ENCODE measurements at places on chromosomes 16 and 17. TPM values are rescaled to one million over a fixed set of nuclear protein-coding genes. Genes with fewer than 3 reads are reported as not detected.

Gene ATAD5
- total RNA-seq = 0.15 TPM

Gene SLC12A3
- not detected for total RNA-seq

Gene CHST4
- total RNA-seq = not detected

Gene PLCG2
- total RNA-seq = 2.8 TPM

Gene TSR3
- 40.8 TPM for total RNA-seq

Gene TAC4
- total RNA-seq = not detected

Gene CLEC19A
- not detected for total RNA-seq

Gene KRTAP2-1
- total RNA-seq = not detected

Gene TP53TG3C
- not detected for total RNA-seq

Gene SMURF2
- total RNA-seq = 12.0 TPM

GRCh38 chr17:47218896-47219430, 9.8 kb downstream of the MYL4 start:
- DNase-seq = no peak

- peak; percentile 53 for DNase-seq
Observed at GRCh38 chr16:8892101-8892575, 10.0 kb downstream of the LITAFD start.

- DNase-seq = no peak
Observed at GRCh38 chr16:525520-526180, 1.9 kb upstream of the CAPN15 start.

GRCh38 chr16:31874366-31875111, 932 bp downstream of the ZNF267 start:
- no peak for DNase-seq

- no peak for DNase-seq
Observed at GRCh38 chr17:30981531-30982519, 11.0 kb downstream of the RNF135 start.

DNA sequence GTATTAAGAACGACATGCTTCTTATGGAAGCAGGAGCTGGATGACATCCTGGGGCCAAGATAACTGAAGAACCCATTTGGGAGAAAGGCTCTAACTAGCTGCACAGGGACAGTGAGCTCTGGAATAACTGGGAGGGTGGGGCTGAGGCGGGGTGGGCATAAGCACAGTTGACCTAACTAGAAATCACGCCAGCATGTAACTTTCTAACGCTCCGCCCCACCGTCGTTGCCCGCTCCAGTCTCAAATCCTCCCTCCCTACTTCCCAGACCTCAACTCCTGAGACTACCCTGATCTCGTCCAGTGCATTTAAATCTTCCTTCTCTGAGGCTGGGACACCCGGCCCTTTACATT, 436 bp downstream of the PHB1 start:
- DNase-seq = no peak

DNA sequence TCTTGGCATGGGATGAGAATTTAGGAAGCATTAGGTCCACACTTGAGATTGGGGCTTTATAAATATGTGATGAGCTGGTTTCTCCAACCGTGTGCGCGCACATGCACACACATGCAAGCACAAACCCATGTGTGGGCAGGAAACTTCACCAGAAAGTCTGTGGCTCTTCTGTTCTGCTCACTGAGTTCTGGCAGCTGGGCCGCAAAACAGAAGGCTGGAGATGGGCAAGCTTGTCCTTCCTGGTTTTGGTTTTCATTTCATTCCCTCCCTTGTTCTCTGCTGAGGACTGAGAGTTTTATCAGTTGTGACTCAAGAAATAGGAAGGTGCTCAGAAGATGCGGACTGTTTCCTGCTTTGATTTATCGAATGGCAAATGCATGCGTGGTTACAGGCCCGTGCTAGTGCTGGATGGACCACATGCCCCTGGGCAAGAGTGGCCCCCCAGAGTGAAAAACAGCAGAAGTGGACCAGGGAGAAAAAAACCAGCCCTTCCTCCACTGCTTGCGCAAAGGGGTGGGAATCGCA, 14.1 kb downstream of the MAP3K14 start:
- DNase-seq = no peak

GRCh38 chr16:1152123-1152638, 725 bp upstream of the CACNA1H start:
- DNase-seq = no peak

- DNase-seq = no peak
Observed at GRCh38 chr16:74721716-74722115, 21.1 kb upstream of the MLKL start.

DNA sequence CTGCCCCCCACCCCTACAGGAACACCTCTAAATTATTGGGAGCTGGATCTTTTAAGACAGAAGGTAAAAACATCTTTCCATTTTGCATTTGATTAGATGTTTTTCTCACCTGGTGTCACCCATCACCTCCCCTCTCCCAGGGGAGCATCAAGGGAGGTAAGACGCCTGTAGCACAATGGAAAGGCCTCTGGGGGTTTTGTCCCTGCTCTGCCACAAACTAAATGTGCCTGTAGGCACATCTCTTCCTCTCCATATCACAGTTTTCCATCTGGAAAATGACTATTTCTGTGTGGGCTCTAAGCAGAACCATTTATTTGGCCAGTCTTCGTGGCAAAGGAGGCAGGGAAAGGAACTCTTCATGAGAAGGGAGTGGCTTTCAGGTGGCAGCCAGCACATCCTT, 76.6 kb downstream of the GNAO1 start:
- DNase-seq = no peak

DNA sequence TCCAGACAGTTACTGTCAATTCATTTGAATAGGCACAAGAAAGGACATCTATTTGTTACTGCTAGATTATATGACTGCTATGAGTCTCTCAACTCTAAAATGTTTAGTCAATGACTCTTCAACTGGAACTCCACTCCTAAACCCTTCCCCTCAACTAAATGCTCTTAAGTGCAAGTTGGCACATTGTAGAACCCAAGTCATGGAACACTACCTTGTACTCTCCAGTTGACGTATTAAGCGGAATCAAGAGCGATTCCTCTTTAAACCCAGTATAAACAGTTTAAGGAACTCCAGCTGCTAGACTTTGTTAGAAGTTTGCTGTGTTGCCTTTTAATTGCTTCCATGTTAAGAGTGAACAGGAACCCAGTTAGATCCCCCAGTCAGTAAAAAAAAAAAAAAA, 44.6 kb downstream of the STH start:
- no peak for DNase-seq

DNA sequence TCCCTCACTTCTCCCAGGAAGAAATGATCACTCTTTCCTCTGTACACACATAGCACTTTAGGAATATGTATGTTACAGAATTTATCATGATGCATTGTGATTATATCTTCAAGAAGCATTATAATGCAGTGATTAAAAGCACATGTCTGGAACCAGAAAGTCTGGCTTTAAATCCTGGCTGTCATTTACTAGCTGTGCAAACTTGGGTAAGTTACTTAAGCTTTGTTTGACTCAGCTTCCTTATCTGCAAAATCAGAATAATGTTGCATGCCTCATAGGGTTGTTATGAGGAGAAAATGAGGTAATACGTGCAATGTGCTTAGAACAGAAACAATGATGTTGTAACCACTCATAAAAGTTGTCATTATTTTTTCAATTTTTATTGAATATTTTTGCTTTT, 156.3 kb upstream of the ZKSCAN2 start:
- DNase-seq = no peak

GRCh38 chr16:17222871-17223401, 247.8 kb downstream of the XYLT1 start:
- DNase-seq = no peak

DNA sequence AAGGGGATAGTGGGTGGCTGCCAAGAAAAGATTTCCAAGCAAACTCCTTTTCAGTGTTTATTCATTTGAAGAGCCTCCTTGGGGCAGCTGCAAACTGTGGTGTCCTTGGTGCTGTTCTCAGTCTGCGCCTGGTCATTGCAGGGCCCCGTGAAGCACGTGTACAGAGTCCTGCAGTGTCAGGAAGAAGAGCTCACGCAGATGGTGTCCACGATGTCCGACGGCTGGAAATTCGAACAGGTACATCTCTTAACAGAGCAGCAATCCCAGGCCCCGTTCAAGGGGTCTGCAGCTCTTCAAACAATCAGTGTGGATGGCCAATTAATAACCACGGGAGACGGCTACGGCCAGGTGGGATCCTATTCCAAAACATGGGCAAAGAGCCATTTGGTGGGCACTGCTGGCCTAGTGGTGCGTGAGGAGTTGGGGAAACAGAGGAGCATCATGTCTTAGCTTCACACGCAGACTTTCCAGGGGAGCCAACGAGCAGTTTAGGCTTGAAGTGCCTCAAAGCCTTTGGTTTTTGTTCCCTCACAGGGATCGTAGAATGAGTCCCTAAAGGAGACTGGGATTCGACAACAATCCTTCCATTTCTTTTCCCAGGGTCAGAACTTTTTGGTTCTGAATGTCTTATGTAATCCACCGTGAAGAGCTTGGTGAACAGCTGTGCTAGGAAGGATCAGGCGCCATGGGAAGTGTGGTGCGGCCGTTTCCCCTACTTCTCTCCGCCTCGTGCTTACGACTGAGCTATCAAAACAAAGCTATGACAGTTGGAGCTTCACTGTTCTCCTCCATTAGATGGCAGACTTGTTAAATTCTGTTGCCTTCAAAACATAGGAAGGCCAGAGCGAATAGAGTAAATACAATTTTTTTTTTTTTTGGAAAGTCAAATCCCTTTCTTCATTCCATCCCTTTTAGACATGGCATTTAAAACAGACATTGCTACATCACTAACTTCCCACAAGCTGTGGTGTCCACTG, 12.6 kb downstream of the KCTD2 start:
- DNase-seq = no peak

GRCh38 chr16:2231016-2231931, 5.0 kb upstream of the DNASE1L2 start:
- no peak for DNase-seq

DNA sequence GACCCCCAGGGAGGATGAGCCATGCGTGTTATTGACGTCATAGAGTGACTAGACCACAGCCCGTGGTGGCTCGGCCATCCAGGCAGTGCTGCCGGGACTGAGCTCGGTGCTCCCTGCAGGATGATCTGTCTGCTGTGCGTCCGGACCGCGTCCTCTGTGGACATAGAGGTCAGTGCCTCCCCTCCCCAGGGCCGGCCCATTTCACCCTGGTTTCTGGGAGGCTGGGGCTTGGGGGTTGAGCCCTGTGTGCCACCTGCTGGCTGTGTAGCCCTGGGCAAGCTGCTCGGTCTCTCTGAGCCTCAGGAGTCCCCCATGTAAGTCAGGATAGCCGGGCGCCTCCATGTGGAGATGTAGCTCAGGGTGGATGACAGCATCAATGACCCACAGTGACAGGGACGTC, 8.3 kb downstream of the TSC2 start:
- no peak for DNase-seq

- peak; percentile 88 for DNase-seq
Observed at GRCh38 chr17:50111673-50112655, 16.8 kb downstream of the PDK2 start.

GRCh38 chr17:65587534-65588180, 26.2 kb upstream of the AXIN2 start:
- DNase-seq = no peak

- DNase-seq = no peak
Observed at GRCh38 chr17:67672592-67673335, 45.0 kb upstream of the NOL11 start.

DNA sequence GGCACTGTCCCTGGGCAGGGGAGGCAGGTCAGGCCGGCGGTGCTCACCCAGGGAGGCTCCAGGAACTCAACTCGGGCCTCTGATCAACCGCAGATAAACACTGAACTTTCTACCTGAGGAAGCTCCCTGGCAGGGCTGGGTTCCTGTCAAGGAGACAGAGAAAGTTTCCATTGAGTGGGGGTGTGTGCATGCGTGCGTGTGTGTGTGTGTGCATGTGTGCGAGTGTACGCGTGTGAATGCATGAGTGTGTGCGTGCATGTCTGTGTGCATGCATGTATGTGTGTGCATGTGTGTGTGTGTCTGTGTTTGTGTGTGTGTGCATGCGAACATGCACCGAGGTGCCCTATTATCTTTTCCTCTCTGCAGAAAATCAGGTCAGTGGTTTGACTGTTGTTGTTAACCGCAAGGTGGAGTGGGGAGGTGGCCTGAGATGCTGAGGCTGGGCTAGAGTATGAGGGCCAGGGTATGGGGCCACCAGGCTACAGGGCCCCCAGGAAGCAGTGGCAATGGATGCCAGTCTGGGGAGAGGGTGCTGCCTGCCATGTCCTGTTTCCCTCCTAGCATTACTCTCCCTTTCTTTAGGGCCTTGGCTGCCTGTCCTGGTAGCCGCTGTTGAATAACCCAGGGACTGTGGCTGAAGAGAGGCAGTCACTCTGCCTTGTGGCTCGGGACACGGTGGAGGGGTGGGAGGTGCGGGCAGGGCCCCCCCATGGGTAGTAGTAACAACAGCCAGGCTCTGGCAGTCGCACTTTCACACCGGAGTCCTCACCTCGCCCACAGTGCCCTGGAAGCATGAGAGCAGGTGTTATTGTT, 24.0 kb downstream of the CCR7 start:
- no peak for DNase-seq

DNA sequence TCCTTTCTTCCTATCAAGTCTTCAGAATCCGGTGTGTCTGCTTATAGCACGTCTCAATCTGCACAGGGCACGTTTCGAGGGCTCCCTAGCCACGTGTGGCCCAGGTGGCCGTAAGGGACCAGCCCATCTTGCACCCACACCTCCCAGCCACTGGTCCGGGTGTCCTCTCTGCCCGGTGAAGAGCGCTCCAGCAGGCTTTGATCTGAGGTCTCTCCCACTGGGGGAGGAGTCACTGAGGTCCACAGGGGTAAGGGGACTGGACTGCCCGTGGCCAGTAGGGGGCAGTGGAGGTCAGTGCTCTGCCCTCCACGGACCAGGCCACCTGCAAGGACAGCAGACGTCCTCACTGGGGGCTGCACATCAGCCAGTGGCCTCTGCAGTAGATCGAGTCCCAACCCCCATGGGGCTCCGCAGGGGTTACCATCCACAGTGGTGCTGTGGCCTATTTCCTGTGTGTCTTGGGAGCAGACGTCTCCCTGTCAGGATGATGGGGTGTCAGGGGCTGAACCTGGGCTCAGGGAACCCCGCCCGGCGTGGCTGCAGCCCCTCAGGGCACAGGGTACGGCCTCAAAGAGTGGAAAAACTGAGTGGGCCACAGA, 204.1 kb upstream of the CIBAR2 start:
- DNase-seq = peak; percentile 73

GRCh38 chr16:25023556-25023955, 8.4 kb upstream of the ARHGAP17 start:
- no peak for DNase-seq

GRCh38 chr17:6069539-6070429, at the start of gene WSCD1:
Gene WSCD1 (plus strand): TSS chr17:6070379. CDS start chr17:6080659, 10,280 bp downstream.
- peak; percentile 44 for DNase-seq

- peak; percentile 82 for DNase-seq
Observed at GRCh38 chr17:78127239-78127887, 1.2 kb downstream of the TMC6 start.

- no peak for DNase-seq
Observed at GRCh38 chr16:86798247-86799041, 220.1 kb downstream of the FOXL1 start.

DNA sequence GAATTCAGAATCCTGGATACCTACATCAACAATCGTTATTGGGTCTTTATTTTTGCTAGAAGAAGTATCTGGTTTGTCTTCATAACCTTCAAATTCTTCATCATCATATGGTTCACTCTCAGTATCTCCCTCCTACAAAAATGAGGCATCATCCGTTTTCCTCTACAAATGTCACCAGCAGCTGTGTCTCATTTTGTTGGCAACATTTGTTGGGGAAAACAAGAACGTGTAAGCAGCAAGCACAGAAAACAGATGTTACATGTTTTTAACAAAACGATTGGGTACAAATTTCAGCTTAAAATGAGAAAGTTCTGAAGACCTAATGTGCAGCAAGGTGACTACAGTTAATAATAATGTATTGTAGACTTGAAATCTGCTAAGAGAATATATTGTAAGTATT, 8.7 kb downstream of the CCDC47 start:
- no peak for DNase-seq

GRCh38 chr17:34378664-34379101, 15.7 kb upstream of the CCL1 start:
- DNase-seq = no peak
